ENCODE measurements at places on chromosomes 6 and 20.

GRCh38 chr6:160379466-160379865 is 31.3 kb downstream of the SLC22A3 start:
- no peak for DNase-seq

- no peak for DNase-seq
Observed at GRCh38 chr6:21946298-21946783, 350.5 kb downstream of the PRL start.

GRCh38 chr20:63130658-63131577 is 85.0 kb downstream of the YTHDF1 start:
- no peak for DNase-seq

GRCh38 chr20:15927893-15928650 is 645.2 kb downstream of the KIF16B start:
- DNase-seq = no peak

GRCh38 chr20:15875446-15875845 is 697.8 kb downstream of the KIF16B start:
- DNase-seq = no peak

- DNase-seq = no peak
Observed at GRCh38 chr20:58294497-58295455, 14.7 kb upstream of the RAB22A start.

DNA sequence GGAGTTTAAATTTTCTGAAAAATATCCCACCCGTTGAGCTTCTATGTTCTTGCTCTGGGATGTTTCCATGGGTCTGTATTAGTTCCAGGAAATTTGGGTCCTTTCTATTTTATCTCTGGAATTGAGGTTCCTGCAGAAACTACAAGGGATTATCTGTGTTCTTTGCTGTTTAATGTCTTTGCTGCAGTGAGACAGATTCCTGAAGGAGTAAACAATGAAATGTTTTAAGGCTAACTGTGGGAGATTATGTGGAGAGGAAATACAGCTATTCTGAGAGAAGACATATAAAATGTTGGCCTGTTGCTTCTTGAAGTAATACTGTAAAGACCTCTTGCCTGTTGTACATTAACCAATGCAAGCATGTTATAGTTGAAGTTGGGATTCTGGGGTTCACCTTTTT is 43.5 kb downstream of the SAMD5 start:
- no peak for DNase-seq

DNA sequence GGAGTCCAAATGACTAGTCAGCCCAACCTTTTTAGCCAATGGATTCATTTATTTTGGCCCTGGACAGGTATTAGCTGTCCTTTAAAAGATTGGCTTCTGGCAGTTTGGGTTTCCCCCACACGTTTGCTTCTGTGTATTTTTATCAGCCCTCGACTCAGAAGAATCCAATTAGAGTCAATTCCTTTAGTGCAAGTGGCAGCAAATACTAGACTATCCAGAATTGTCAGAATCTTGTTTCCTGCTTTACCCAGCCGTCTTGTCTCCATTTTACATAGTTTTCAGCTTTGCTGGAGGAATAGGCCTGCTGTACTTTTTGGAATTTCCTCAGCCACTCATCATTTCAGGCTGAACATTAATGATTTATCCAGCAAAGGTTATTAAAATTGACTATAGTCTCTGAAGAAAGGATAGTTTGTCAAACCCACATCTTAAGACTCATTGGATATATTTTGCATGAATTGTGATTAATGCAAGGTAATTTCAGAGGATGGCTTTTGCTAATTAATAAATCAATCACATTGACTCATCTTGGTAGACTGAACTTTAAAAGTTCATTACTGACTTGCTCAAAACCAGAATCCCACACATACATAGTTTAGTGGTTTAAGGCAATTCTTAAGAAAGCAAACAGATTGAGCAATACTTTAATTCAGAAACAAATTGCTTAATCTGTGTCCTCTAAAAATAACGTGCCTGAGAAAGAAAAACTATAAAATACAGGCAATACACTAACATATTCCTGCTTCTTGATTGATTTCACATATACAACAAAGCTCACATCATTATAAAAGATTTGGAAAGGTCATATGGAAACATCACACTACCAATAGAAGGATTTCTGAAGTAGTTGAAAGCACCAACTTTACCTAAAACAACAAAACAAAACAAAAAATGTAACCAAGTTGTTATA is 62.9 kb upstream of the ZNF217 start:
- no peak for DNase-seq

DNA sequence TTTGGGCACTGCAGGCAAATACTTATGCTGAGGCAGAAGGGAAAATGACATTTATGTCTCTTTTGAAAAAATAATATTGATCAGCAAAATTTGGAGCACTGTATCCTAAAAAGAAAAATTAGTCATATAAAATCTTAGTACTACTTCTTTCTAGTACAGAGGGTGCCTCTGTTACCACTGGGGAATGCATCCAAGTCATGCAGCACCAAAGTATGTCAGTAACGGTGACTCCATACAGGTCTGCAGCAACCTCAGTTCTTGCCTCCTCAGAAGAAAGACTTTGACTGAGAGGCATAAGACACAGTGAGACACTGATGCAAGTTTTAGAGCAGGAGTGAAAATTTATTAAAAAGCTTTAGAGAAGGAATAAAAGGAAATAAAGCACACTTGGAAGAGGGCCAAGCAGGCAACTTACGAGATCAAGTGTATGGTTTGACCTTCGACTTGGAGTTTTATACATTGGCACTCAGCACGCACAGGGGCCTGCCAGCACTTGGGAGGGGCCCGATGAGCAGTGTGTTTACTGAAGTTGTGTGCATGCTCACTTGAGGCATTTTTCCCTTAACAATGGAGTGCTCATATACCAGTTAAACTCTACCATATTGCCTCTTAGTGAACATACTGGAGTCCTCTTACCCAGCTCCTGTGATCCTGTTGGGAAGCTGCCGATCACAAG is 1244.8 kb downstream of the EPHA7 start:
- no peak for DNase-seq

DNA sequence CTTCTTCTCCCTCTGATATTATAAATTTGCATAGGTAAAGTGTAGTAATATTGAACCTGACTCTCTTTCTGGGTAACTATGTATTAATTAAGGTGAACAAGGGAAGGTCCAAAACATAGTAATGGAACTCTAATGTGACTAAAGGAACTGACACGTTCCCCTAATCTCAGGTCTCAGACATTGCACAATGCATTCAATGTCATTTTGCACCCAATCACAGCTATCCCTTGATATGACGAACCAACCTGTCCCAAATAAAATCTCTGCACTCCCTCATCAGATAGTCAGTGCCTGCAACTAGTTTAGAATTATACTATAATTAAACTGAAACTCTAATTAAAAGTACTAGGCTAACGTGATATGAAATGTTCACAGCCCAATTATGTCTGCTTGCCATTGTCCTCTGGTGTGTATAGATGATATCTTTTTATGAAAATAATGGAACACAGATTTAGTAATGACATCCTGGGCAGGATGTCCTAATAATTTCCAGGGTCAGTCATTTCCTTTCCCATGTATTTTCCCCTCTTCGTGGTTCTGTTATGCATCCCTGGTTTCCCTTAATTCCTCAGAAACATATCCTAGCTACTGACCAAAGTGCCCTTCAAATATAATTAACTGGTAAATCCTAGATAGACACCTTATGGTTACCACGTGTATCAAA is 36.8 kb downstream of the PTPRK start:
- DNase-seq = no peak

DNA sequence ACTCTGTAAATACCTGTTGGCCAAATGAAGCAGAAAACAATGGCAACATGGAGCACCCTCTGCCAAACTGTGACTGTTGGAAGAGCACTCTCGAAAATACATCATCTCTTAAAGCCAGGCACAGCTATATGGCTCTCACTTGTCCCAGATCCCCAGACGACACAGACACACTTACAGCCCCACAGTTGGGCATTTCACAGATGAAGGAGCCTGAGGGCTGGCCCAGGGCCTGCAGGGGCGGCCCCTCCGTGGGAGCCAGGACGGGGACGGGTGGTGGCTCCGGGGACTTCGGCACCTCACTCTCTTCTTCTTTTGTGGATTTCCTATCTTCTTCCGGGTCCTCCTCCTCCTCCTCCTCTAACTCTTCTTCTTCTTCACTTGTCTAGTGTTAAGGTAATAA is 18.4 kb upstream of the MRPS10 start:
- DNase-seq = no peak

GRCh38 chr6:30345852-30346251 is 896 bp downstream of the RPP21 start:
- no peak for DNase-seq

GRCh38 chr6:132362442-132363185 is 38.7 kb downstream of the MOXD1 start:
- no peak for DNase-seq

GRCh38 chr20:61699495-61700374 is 365.9 kb downstream of the TAF4 start:
- DNase-seq = no peak

GRCh38 chr20:20102716-20103258 is 50.5 kb downstream of the CFAP61 start:
- no peak for DNase-seq

DNA sequence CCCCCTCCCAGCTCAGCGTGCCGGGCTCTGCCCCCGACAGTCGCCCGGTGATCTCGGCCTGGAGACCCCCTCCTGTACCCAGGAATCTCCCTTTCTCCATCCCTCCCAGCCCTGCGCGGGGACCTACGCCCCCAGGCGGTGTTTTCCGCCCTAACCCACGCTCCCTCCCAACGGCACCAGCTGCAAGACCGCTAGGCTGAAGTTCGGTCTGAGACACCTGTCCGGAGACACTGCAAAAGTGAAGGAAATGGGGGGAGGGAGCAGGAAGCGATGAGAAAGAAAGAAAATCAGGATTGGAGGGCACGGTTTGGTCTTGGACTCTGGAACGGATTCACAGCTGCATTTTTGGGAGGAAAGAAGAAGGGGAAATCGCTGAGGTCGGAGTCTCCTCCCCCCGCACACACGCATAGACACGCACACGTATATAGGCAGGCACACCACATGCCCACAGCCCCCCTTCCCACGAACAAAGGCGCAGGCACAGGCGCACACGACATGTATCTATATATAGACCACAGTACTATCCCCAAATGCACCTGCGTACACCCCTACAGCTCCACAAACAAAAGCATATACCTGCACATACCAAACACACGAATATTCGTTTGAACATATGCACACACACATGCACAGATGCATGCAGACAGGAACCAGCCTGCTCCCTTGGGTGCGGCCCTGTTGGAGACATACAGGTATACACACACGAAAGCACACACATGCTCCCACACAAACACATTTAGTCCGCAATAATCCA is 1.0 kb downstream of the SLC32A1 start:
- no peak for DNase-seq

DNA sequence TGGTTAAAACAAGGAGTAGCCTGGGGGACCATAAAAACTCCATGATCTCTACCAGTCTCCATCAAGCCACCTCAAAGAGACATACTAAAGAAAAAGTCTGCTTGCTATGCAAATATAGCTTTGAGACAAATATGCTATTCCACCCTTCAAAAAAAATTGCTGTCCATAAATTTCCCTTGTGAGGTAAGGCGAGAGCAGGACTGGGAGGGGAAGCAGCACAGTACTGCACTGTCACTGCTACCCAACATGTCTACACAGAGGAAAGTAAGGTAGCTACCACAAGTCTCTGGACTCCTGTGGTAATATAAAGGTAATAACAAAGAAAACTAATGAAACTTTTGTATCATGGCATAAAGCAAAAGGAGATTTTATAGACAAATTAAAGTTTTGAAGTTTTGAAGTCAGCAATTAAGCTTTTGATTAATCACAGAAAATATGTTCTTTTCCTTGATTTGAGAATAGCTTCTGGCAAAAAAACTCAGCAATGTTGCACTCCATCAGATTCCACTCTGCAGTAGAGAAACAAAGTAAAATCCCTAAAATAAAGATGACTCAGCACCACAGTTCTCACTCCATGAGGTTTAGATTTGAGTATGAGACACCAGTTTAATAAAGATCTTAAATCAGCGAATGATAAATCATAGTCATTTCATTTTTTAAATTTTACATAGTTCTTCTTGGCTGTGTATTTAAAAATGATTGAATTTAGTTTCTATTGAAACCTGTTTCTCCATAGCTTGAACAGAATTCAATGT is 602.4 kb downstream of the COL12A1 start:
- no peak for DNase-seq

- no peak for DNase-seq
Observed at GRCh38 chr20:50400705-50401586, 109.2 kb upstream of the PTPN1 start.

DNA sequence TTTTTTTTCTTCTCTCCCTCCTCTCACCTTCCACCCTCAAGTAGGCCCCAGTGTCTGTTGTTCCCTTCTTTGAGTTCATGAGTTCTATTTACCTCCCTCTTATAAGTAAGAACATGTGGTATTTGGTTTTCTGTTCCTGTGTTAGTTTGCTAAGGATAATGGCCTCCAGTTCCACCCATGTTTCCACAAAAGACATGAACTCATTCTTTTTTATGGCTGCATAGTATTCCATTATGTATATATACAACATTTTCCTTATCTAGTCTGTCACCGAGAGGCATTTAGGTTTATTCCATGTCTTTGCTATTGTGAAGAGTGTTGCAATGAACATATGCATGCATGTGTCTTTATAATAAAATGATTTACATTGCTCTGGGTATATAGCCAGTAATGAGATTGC is 147.9 kb downstream of the PDE7B start:
- DNase-seq = no peak

GRCh38 chr6:15522026-15522425 is 140.8 kb downstream of the DTNBP1 start:
- DNase-seq = no peak

DNA sequence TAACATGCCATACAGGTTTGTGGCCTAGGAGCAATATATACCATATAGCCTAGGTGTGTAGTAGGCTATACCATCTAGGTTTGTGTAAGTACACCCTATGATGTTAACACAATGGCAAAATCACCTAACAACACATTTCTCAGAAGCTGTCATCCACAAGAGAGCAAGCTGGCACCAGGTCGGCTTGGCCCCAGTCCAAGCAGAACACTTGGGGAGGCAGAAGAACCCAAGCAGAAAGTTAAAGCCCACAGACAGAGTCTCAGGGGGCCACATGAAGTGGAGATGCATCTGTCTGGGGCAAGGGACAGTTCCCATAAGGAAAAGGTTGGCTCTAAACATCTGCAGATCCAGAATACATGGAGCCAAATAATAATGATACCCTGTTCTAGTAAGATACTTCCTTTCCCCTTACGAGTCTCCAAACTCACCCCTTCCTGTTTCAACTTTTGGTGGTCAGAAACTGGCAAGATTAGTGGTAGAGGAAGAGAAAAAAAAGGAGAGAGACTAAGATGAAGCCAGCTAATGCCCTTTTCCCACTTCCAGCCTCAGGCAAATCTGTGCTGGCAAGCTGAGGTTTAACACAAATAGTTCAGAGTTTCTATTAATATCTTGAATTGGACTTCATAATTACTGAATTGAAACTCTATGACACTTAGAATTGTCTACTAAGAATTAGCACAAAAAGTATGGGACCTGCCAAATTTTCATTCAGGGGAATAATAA is 29.5 kb downstream of the TCF21 start:
- no peak for DNase-seq
